ENCODE measurements at places on chromosomes 7 and 10.
A peak's percentile ranks its signal among the peaks of the same experiment; 100 is the strongest.

DNA sequence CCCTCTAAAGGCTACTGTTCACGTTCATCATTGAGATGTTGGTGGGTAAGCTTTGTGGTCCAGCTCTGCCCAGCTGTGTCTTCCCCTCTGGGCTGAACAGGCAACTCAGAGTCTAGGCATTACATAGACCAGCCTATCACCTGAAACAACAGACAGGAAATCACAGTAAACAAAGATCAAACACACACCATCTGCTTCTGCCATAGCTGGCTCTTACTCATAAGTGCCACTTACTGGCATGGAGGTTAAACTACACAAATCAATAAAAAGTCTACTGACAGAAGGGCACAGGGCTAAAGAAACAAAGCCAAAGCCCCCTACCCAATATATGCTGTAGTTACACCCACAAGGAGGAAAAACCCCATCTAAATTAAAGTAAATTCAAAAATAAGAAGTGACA lies 35.0 kb downstream of the SEPTIN14 start:
- no peak for DNase-seq

- no peak for DNase-seq
Measured at GRCh38 chr10:69359148-69359547, 57.6 kb downstream of the TACR2 start.

DNA sequence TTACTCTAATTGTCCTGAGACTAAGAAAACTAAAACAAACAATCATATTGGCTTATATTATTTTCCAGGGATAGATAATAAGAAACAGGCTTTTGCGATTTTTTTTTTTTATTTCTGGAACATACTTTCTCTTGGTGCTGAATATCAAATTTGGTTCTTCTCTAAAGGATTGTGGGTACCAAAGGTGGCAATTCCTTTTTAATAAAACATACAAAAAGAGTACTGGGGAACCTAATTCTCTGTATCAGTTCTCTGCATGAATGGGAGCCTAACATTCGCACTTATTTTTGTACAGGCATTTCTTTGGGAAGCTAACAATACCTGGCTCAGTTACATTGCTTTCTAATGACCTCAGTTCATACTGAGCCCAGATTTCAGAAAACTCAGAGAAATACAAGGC lies 32.8 kb downstream of the LRRC18 start:
- no peak for DNase-seq

GRCh38 chr7:44280993-44281721 lies 44.2 kb downstream of the CAMK2B start:
- DNase-seq, result no peak

GRCh38 chr10:130773941-130774340 lies 537.6 kb downstream of the TCERG1L start:
- no peak for DNase-seq

DNA sequence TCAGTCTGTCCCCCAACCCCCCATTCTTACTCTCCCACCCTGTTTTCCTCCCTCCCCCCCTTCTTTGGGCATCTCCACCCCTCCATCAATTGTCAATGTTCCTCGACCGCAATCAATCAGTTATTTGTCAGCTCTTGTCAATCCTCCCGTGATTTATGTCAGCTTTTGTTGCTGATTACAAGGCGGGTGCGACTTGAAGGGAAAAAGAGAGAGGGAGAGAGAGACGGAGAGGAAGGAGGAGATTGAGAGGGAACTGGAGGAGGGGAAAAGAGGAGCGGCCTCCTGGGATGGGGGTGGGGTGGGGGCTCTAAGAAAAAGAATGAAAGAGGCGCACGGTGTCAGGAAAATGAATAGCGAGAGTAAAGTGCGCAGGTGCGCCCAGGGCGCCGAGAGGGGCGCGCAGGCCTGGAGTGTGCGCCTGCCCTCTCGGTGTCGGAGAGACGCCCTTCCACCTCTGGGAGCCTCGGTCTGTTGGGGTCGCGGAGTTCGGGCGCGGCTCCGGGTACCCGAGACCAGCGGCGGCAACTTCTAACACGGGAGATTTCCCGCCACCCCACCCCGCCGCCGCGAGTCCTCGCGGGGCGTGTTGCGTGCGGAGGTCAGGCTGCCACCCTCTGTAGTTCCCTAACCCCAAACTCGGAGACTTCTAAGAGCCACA lies 1.1 kb upstream of the ZNF503 start:
- peak; percentile 41 for DNase-seq

- no peak for DNase-seq
Measured at GRCh38 chr7:34091321-34091917, 186.1 kb downstream of the BMPER start.

DNA sequence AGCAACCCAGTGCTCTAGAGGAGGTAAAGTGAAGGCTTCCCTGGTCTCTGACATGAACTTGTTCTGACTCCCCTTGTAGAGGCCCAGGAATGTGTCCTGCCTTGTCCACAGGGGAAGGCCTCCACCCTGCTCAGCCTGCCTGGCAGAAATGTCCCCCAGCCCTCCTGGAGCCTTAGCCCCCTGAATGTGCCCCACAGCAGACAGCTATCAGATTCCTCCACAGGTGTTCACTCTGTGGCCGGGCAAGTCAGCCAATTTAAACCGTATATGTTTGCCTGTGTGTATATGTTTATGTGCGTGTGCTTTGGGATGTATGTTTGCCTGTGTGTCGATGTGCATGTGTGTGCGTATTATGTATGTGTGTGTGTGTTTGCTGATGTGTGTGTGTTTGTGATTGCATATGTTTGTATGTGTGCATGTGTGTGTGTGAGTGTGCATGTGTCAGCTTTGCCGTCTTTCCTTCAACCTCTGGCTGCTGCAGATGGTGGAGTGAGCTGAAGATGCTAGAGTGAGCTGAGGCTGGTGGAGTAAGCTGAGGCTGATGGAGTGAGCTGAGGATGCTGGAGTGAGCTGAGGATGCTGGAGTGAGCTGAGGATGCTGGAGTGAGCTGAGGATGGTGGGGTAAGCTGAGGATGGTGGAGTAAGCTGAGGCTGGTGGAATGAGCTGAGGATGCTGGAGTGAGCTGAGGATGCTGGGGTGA lies 68.9 kb upstream of the ANTXRL start:
- DNase-seq, result no peak

DNA sequence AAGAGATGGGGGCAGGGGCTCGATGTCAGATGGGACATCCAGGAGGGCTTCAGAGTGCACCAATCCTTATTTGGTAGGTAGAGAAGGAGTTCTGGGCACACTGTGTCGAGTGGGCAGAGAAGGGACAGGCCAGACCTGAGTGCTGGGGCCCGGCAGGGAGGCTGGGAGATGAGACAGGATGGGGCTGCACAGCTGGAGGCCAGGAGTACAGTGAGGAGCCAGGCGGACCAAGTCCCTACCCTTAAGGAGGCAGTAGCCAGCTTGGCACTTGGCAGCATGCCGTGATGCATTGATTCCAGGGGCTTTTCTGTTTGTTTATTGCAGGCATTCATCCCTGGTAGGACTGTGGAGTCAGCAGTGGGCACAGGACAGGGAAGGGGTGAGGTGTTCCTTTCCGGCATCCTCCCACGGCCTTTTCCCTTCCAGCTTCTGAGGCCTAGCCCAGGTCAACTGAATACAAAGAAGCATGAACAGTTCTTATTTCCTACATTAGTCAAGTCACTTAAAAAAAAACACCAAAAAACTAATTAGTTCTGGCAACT lies 168.8 kb upstream of the CDCA7L start:
- no peak for DNase-seq

GRCh38 chr10:52472406-52473146 lies 158.5 kb downstream of the DKK1 start:
- DNase-seq, result no peak

GRCh38 chr7:77217474-77218185 lies 18.0 kb upstream of the FGL2 start:
- no peak for DNase-seq

- no peak for DNase-seq
Measured at GRCh38 chr7:7166318-7166717, 16.0 kb upstream of the C1GALT1 start.

DNA sequence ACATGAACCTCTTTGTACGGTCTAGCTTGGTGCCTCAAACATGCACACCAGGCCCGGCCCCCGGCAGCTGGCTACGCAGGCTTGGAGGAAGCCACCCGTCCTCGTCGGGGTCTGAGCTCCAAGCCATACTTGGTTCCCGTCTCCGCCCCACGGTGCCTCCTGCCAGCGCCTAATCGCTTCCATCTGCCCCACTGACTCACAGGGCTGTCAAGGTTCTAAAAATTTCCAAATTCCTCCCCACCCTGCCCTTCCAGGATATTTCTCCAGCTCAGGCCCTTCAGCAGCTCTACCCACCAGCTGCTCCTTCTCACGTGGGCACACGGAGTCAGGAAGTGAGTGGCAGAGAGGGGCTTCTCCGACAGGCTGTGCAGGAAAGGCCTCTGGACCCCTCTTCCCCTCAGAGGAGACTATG lies 38.8 kb downstream of the TMEM270 start:
- DNase-seq, result no peak

DNA sequence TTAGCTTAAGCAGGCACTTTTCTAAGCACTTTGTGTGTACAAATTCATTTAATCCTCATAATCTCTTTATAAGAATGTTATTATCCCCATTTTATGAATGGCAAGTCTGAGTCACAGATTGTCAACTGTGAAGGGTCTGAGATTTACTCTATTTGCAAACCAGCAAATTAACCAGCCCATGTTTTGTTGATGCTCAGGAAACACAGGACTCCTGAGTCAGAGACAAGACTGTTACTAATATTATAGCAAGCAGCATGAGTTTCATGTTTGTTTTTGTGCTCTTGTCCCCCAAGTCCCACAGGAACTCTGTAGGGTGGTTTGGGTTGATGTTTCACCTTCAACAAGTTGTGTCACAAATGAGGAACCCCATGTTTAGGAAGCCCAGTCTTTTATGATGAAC lies 182.0 kb upstream of the PPP1R3A start:
- no peak for DNase-seq

- no peak for DNase-seq
Measured at GRCh38 chr7:23216021-23216420, 30.6 kb upstream of the GPNMB start.

- DNase-seq, result no peak
Measured at GRCh38 chr7:129776362-129776722, 164.8 kb downstream of the NRF1 start.

GRCh38 chr7:131803816-131804215 lies 247.4 kb upstream of the PODXL start:
- DNase-seq, result no peak

DNA sequence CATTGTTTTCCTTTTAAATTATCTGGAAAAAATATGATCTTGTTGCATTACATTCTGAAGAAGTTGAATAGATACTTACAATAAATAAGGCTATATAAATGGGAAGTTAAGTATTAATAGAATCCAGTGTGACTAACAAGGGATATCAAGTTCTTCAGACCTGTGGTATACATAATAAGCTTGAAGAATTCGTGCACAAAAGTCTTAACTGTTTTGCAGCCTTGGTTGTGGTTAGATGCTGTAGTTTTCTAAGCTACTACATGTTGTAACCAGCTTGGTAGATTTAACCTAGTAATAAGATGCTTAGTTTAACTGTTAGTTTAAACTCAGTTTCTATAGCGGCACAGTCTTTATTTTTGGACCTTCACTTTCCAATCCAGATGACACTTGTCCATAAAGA lies 106.2 kb upstream of the GLCCI1 start:
- no peak for DNase-seq

GRCh38 chr10:123995461-123996131 lies 97.8 kb downstream of the CHST15 start:
- peak; percentile 26 for DNase-seq

DNA sequence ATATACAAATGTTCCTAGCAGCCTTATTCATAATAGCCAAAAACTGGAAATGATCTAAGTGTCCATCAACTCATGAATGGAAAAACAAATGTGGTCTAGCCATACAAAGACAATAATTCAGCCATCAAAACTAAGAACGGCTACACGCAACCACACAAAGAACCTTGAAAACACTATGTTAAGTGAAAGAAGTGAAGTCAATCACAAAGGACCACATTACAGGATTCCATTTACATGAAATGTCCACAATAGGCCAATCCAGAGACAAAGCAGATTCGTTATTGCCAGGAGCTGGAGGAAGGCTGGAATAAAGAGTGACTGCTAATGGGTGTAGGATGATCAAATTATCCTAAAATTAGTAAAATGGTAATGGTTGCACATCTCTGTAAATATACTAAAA lies 21.1 kb downstream of the MKRN1 start:
- no peak for DNase-seq

- DNase-seq, result no peak
Measured at GRCh38 chr7:106659166-106659962, 1.6 kb downstream of the CCDC71L start.
